T-helper 2 cell treated with Interferon-gamma antibody and Interleukin-4, amounts not matched to agents 100 ng/mL and 5 ng/mL, for 36 hours (primary cell): ENCODE measurements at places on chromosomes 2 and 18. TPM values are rescaled to one million over a fixed set of nuclear protein-coding genes. Genes with fewer than 3 reads are reported as not detected.

The ICOS gene
- total RNA-seq = 38.9 and 40.9 TPM in 2 replicates

The ACTR2 gene
- total RNA-seq = 488 and 497 TPM in 2 replicates

The ASPRV1 gene
- total RNA-seq = 1.3 and 1.5 TPM in 2 replicates

The EMX1 gene
- not detected in 2 replicates for total RNA-seq

The FSHR gene
- not detected in 2 replicates for total RNA-seq

The CYS1 gene
- total RNA-seq = 0.70 and 0.73 TPM in 2 replicates

The HOXD13 gene
- not detected in 2 replicates for total RNA-seq

The SCN7A gene
- total RNA-seq = not detected in 2 replicates

The MAP3K20 gene
- total RNA-seq = 16.8 and 17.1 TPM in 2 replicates

The MBD2 gene
- 128 and 151 TPM in 2 replicates for total RNA-seq

The PDK1 gene
- 25.5 and 26.7 TPM in 2 replicates for total RNA-seq
